ENCODE measurements at places on chromosomes 16 and 17.

- no peak for DNase-seq
Measured at GRCh38 chr16:19588661-19589060, 33.2 kb downstream of the VPS35L start.

DNA sequence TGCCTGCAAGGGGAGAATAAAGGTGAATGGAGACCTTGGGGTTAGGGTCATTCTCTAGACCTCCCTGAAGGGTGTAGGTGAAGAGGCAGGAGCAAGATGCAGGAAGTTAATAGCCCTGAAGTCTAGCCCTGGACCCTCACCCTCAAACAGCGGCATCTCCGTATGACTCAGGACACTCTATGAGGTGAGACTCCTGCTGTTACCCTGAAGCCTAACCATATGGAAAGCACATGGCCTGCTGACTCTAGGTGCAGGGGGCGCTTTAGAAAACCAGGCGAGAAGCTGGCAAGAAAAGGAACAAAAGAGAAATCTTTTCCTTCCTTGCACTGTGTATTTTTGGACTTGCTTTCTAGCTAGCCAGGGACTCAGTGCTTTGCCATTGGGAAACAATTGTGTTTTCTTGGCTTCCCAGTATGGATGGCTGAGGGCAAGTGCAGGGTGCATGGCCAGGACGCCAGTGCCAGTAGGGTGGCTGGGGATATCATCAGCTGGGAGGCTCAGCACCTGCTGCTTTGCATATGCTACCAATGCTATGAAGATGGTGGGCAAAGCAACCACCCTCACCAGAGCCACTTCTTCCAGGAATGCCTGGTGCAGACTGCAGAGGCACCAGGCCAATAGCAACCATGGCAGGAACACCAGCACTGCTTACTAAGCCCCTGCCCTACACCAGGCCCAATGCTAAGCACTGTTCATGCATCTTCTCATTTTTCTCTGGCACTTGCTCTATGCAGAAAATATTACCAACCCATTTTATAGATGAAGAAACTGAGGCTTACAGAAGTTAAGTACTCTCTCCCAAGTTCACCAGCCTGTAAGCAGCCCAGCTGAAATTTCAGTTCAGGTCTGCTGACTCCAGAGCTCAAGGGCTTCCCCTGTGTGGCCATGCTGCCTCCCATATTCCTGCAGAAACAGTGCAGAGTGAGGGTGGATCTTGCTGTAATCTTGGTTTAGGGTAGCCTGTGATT lies 425.1 kb downstream of the SLC39A11 start:
- DNase-seq: no peak

DNA sequence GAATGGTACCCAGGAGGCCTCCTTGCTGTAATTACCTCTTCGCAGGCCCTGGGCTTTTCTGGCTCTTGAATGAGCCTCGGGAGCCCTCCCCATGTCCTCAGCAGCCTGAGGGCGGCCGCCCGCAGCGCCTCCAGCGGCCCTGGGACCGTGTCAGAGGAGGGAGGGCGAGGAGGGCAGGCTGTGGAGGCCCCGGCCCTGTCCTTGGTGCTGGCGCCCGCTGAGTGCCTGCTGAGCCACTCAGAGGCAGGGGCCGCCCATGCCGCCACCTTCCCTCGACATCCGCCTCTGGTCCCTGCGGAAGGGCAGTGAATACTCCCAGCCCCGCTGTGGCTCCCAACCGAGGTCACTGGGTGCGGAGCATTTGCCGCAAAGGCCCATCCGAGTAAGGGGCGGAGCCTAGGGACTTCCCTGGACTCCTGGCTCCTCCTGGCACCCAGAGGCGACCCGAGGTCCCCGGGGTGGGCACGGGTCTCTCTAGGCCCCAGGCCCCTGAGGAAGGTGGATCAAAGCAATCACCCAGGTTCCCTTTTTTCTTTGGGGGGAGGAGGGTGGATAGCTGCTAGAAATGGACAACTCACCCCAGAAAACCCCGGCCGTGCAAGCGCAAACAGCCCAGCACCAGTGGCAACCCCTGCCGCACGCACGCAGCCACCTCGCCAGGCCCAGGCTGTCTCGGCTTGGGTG lies 2.8 kb downstream of the RBFOX3 start:
- peak; percentile 34 for DNase-seq

DNA sequence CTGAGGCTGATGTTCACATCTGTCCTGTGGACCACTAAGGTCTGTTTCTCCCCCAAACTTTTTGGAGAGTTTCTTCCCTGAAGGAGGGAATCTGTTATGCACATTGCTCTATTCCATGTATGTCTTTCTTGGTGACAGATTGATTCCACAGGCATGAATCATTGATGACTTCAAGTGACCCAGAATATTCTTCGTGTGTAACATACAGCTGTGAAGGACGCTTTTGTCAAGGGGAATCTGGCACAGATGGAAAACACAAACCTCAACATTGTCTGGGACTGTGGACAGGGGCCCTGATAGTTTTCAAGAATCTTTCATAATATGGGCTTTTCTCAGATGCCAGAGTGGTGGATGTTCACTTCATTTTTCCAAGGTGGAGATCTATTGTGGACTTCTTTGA lies 223.1 kb upstream of the MAF start:
- no peak for DNase-seq

GRCh38 chr16:66935314-66936011 lies at the start of gene CES2:
CES2 (plus strand) TSS chr16:66935516; CDS start chr16:66935636, 120 bp downstream.
- DNase-seq: peak; percentile 90

- peak; percentile 34 for DNase-seq
Measured at GRCh38 chr16:19578378-19578971, 23.0 kb downstream of the VPS35L start.

DNA sequence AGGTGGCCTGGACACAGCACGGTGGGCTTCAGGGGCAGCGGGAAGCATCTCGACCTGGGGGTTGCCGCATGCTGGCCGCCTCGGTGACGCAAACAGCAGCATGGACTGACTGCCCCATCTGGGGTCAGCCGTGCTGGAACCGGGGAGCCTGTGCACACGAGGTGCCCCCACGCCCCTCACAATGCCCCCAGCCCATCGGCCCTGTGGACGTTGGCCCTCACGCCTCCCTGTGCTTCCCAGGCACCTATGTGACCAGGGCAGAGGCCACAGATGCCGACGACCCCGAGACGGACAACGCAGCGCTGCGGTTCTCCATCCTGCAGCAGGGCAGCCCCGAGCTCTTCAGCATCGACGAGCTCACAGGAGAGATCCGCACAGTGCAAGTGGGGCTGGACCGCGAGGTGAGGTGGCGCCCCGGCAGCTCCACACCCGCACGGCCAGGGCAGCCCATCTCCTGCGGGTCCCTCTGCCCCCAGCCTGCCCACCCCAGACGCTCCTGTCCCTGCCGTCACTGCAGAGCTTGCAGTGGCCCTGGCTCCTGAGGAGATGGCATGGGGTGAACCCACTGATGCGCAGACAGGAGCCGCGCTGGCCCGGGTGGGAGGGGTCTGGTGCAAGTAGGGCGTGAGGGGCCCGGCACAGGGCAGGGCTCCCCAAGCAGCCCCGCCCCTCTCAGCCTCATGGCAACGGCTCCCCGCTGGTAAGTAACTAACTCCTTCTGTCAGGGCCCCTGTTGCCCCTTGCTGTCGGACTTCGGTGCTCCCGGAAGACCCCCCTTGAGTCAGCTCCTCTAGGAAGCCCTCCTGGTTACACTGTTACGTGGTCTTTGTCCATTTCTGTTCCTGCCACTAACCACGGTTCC lies 13.6 kb downstream of the CDH15 start:
- DNase-seq: no peak

GRCh38 chr16:72029567-72030271 lies 21.2 kb downstream of the DHODH start:
- no peak for DNase-seq

GRCh38 chr17:66552371-66552770 lies 250.0 kb downstream of the PRKCA start:
- DNase-seq: no peak

GRCh38 chr17:80817321-80817845 lies 174.3 kb upstream of the CHMP6 start:
- no peak for DNase-seq

GRCh38 chr17:27613433-27613832 lies 17.6 kb upstream of the LGALS9 start:
- DNase-seq: no peak

DNA sequence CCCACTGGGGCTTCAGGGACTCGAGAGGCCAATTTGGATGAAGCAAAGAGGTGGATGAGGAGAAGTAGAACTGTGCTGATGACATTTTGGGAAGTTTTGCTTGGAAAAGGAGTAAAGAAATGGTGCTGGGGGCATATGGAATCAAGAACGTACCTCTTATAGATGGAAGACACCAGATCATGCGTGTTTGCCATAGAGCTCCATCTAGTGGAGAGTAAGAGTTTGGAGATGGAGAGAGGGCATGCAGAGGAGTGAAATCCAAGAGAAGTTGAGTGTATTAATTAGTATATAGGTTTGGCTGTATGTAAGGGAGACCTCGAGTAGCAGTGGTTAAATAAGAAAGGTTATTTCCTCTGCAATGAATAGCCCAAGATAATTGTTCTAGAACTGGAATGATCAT lies 56.0 kb downstream of the SHISA6 start:
- DNase-seq: no peak

- DNase-seq: no peak
Measured at GRCh38 chr17:64331366-64331765, 59.3 kb downstream of the PECAM1 start.

GRCh38 chr17:29019475-29020181 lies 13.8 kb upstream of the SEZ6 start:
- DNase-seq: no peak

DNA sequence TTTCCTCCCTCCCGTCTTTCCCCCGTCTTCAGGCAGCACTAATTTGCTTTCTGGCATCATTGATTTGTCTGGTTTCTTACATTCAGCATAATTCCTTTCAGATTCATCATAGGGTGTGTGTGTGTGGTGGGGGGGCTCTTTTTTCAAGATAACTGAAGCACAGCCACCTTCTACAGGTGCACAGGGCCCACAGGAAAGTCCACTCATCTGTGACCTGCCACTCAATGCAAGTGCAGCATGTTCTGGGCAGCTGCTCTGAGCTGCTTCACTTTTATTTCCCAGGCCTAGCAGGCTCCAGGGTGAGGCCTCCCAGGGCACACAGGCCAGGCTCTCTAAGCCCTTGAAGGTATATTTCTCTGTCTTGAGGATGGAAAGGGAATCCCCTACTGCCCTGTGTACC lies 35.2 kb upstream of the MYH10 start:
- no peak for DNase-seq

- DNase-seq: no peak
Measured at GRCh38 chr16:71843572-71843971, 2.2 kb upstream of the ATXN1L start.

DNA sequence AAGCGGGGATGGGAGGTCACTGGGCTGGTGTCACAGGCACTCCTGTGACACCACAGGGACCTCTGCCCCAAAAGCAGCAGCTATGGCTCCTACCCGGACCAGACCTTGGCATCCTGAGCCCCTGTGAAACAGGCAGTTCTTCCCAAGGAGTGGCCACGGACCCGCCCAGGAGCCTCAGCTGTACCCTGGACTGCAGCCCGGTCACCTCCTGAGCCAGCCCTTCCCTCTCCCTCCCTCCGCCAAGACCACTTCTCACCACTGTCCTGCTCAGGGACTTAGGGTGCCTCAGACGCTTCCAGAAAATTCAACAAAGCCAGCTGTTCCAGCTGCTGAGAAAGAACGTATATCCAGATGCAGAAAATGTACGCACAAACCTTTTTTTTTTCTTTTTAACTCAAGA lies 13.9 kb upstream of the NCBP3 start:
- peak; percentile 43 for DNase-seq

- no peak for DNase-seq
Measured at GRCh38 chr17:5762191-5762590, 177.9 kb upstream of the NLRP1 start.

DNA sequence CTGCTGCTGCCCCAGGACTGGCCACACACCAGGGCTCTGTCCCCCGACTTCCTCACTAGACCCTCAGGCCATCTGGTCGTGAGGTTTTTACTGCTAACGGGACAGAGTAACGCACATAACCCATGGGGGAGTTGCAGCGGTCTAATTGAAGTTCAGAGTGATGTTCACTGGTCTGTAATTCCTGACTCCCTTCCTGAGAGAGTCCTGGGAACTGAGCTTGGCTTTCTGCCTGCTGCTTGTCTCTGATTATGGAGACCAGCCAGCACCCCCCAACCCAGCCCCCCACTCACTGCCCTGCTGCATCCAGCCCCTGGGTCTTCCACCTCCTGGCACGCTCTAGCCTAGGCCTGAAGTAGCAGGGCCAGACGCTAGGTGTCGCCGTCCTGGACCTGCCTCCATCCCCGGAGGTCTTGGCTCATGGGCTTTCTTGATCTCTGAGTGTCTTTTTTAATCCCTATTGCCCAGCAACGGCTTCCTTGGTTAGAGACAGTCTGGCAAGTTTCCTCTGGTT lies 192.9 kb downstream of the CCDC182 start:
- no peak for DNase-seq

- no peak for DNase-seq
Measured at GRCh38 chr17:81371910-81372760, 23.1 kb upstream of the BAHCC1 start.

GRCh38 chr17:54944796-54945195 lies 23.7 kb downstream of the COX11 start:
- no peak for DNase-seq

DNA sequence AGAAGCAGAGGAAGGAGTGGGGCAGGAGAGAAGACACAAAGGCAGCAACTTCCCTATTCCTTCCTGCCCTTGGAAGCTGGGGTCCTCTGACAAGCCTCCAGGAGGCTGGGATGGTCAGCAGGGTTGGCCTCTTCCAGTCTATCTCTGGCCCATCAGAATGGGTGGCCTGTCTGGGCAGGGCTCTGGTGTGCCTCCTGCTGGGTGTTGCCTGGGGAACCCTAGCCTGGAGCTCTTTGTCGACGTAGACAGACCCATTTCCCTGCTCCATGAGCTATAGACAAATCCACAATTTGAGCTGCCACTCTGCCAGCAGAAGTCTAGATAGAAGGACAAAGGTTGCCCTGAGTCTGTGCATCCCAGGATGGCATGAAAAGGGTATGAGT lies 11.4 kb downstream of the IGFBP4 start:
- no peak for DNase-seq

- no peak for DNase-seq
Measured at GRCh38 chr16:10678655-10679054, 16.1 kb downstream of the TEKT5 start.

DNA sequence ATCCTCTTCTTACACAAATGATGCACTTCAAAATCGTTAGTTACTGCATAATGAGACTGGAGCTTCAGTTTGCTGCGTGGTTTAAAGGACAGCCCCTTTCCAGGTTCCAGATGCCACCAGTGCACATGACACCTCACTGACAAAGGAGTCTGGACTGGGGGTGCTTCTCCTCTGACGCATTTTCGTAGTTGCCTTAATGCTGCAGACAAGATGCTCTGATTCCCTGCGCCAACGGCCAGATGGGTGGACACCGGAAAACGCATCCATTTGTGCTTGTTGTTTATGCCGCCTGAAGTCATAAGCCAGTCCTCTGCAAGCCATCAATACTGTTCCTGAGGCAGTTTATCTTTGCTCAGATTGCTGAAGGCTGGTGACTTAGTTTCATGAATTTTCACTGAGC lies 16.0 kb downstream of the FBXO31 start:
- DNase-seq: no peak
